ENCODE measurements at places on chromosomes 6 and 20.

- peak; percentile 52 for ATAC-seq
Measured at GRCh38 chr6:119312875-119313338, 36.7 kb downstream of the MAN1A1 start.

- ATAC-seq: no peak
Measured at GRCh38 chr20:694496-694895, 18.9 kb upstream of the SCRT2 start.

DNA sequence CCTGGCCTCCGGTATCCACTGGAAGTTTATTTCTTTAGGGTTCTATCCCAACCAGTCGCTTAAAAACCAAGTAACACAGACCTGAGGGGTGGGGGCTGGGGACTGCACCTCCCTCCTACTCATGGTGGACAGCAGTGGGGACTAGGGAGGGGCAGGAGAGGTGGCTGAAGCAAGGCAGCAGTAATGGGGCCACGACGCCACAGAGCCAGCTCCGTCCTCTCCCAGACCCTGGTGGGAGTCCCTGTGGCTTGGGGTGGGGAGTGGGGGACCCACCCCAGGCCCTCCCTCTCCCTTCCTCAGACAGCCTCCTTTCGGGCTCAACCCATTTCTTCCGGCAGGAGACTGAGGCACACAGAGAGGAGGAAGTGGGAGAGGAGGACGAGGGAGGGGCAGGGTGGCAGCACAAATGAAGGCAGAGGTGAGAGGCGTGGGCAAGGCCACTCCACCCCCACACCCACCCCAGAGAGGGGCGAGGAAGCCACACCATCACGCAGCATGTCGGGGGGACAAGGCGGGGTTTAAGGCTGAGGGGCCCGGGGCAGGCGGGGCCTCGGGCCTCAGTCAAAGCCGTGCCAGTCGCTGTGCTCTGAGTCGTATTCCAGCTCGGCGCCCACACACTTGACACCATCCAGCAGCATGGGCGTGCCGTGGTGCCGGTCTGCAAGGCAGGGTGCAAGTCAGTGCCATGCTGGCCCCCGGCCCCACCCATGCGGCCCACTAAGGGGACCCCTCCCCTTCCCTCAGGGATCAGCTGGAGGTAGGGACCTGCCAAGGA, 13.9 kb downstream of the ADISSP start:
- ATAC-seq: no peak

- ATAC-seq: no peak
Measured at GRCh38 chr6:150490586-150490985, 109.1 kb upstream of the PLEKHG1 start.

GRCh38 chr6:101444717-101445116, 51.2 kb downstream of the GRIK2 start:
- ATAC-seq: no peak

All from activated T-helper 17 cell treated with anti-CD3 and anti-CD28 coated beads, Interleukin-2, amount 50 U/mL, for 72 hours (primary cell).